ENCODE measurements at places on chromosomes 12 and 14. TPM values are rescaled to one million over a fixed set of nuclear protein-coding genes. Genes with fewer than 3 reads are reported as not detected.
A peak's percentile ranks its signal among the peaks of the same experiment; 100 is the strongest.

DNA sequence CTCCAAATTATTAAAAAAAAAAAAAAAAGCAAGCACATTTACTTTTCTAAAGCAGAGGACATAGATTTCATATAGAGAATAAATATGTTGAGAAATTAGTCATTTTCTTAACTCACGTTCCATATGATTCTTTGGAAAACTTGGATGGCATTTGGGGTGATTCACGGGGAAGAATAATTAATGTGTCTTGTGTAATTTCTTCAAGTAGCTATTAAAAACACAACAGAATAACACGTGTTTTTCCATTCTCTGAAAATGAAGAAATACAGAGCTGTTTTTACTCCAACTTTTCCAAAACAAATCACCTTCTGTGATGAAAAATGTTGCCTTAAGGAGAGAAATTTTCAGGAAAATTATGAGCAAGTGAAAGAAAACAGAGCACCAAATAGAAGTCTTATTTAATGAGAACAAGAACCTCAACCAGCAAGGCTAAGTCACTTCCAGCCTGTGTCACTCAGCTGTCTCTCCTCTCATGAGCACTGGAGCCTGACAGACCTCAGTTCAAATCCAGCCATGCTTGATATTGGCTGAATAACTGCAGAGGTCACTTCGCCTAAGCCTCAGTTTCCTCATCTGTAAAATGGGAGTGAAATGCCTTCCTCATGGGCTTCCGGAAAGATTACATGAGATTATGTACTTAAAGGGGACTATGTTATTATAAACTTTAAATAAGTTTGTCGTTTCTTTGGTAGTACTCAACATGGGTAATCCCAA lies 42.8 kb upstream of the NUAK1 start:
- peaks cover 6% of the 10 kb centered on the region for H3K27me3 ChIP-seq
- no peak overlapping the region for H3K4me3 ChIP-seq

- no peaks in the 10 kb centered on the region for H3K27me3 ChIP-seq
- H3K4me1 ChIP-seq, result peaks cover 17% of the 10 kb centered on the region
- no peaks in the 10 kb centered on the region for H3K36me3 ChIP-seq
- peak overlapping the region; percentile 24 for H3K4me3 ChIP-seq
Observed at GRCh38 chr14:39232554-39233415, 930 bp upstream of the MIA2 start.

Gene HOXC9
- total RNA-seq, result 11.6 TPM

DNA sequence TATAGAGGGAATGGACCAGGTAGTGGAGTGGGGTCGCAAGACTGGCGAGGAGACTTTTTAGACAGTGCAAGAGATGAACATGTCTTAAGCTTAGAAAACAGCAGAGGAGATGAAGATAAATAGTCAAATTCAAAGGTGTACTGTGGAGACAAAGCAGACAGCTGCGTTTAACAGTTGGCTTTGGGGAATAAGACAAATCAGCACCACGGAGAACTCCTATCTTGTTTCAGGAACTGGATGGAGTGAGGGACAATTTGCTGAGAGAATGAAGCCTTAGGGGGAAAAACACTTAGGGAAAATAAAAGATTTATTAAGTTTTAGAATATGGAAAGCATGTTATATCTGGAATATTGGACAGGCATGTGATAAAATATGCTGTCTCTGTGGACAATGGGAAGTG lies 458.8 kb downstream of the GLT1D1 start:
- no peak overlapping the region for H3K27ac ChIP-seq
- H3K4me3 ChIP-seq, result no peak overlapping the region
- H3K27me3 ChIP-seq, result no peaks in the 10 kb centered on the region

DNA sequence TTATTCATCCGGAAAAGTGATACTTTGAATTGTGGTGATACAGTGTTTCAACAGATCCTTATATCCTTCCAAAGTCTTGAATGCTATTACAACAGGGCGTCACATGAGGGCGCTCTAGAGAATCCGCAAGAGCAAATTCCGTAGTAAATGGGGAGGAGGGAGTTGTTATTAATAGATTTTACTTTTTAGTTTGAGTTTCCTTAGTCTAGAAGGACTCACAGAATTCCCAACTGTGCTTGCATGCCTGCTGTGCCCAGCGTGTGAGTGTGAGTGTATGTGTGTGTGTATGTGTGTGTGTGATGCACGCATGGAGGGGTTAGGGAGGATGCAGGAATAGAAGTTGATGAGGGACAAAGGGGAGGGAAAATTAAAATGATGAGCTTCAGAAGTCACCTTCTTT lies 375.3 kb downstream of the C12orf75 start:
- no peaks in the 10 kb centered on the region for H3K36me3 ChIP-seq
- DNase-seq, result peak; percentile 59
- peaks cover 10% of the 10 kb centered on the region for H3K4me1 ChIP-seq
- no peak overlapping the region for H3K27ac ChIP-seq
- no peak overlapping the region for H3K4me3 ChIP-seq
- peaks cover 4% of the 10 kb centered on the region for H3K27me3 ChIP-seq

- H3K36me3 ChIP-seq, result no peaks in the 10 kb centered on the region
- H3K27ac ChIP-seq, result no peak overlapping the region
Observed at GRCh38 chr12:101653030-101653429, 44.4 kb upstream of the CHPT1 start.
